ENCODE measurements at places on chromosomes 7 and 10.

DNA sequence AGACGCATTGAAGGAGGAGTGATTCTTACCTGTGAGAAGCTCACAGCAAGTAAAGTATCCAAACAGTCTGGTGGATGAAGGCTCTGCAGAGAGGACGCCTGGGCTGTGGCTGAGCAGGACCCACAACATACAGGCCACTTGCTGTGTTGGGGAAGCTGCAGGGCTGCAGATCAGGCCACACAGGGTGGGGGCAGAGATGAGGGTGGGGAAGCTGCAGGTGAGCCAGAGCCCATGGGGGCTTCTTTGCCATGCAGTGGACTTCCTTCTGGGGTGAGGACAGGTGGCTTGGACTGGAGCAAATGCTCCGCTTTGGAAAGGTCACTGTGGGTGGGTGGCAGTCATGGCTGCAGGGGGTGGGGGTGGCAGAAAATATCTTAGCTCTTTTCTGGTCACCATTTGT lies 214.8 kb downstream of the GLRX3 start:
- no peak for DNase-seq

DNA sequence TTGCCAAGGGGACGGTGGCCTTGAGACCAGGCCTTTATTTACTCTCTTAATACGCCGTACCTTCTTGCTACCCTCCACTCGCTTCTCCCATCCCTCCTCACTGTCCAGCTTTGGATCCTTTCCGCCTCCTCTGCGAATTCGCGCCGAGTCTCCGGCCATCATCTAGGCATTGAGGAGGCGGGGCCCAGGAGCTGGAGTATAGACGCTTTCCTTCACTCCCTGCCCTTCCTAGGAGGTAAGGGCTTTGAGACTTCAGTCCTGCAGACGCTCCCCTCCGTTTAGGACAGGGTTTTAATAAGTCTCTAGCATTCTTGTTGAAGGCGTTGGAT lies 538 bp downstream of the TFAM start:
- DNase-seq: no peak

- peak; percentile 56 for DNase-seq
Observed at GRCh38 chr10:85916286-85916685, 450.3 kb downstream of the GRID1 start.

GRCh38 chr7:30309842-30310435 lies 25.5 kb downstream of the ZNRF2 start:
- no peak for DNase-seq

GRCh38 chr10:12950583-12951128 lies 50.9 kb downstream of the CCDC3 start:
- DNase-seq: no peak

DNA sequence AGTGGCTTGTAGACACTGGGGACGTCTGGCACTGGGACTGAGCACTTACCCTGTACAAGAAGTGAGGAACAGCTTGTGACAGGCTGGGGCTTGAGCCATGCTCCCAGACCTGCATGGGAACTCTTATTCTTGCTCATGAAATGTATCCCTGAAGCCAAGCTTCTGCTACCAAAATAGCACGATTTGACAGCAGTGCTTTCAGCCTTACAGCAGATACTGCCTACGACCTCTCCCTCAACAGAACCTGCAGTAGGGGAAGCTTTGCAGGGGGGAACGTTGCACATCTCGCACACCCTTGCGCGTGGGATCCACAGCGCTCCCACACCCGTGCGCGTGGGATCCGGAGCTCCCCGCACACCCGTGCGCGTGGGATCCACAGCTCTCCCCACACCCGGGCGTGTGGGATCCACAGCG lies 88.0 kb downstream of the CREM start:
- DNase-seq: no peak

- no peak for DNase-seq
Observed at GRCh38 chr10:71085689-71086438, 126.5 kb upstream of the UNC5B start.

DNA sequence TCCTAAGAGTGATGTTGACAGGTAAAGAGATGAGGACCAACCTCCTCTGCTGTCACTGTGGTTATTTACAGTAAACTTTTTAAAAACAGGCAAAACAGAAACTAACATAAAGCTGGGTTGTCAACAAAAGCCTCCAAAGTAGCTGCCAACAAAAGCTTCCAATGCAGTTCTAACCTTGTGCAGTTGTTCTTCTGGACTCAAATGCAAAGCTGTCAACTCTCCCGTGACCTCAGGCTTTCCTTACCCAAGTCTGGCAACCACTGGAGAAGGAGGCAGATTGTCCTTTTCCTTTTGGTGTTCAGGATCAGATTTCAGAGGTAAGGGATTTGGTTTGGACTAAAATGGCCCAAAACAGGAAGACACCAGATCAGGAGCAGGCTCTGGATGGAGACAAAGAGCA lies 63.1 kb downstream of the DLG5 start:
- DNase-seq: no peak

DNA sequence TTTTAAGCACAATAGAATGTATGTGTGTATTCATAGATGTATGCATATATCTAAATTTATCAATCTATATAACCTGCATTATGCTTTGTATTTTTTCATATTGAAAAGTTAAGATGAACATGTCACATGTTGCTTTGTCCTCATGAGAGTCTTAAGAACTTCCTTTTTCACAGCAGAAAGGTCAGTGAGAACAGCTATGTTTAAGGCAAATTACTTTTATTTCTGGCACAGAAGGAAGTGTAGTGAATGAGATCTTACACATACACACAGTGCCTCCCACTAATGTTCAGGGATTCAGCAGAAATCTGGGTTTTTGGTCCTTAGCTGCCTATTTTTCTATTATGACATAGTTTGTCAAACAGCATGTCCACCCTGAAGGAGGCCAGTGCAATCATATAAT lies 134.8 kb downstream of the TMEM26 start:
- DNase-seq: no peak

GRCh38 chr7:149776289-149776688 lies 2.9 kb upstream of the ZNF467 start:
- no peak for DNase-seq
